Caki2 (cell line): ENCODE measurements at places on chromosomes 2 and 18.

DNA sequence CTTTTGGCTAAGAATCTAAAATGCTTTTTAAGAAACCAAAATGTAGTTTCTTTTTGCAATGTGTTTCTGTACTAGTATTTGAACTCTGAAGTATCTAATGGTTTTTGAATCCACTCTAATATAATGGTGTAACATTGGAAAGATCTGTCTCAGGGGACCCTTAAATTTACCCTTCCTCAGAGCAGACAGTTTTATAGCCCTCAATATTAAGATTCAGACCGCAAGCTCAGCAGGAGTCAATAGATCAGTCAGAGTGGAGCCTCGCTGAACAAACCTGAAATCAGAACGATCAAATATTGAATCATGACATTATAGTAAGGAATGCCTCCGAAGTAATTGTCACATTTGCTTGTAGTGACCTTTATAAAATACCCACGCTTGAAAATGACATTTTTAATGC, 18.3 kb downstream of the SGPP2 start:
- no peak for DNase-seq

GRCh38 chr18:3411854-3412268, 38.1 kb upstream of the TGIF1 start:
- no peak for DNase-seq

DNA sequence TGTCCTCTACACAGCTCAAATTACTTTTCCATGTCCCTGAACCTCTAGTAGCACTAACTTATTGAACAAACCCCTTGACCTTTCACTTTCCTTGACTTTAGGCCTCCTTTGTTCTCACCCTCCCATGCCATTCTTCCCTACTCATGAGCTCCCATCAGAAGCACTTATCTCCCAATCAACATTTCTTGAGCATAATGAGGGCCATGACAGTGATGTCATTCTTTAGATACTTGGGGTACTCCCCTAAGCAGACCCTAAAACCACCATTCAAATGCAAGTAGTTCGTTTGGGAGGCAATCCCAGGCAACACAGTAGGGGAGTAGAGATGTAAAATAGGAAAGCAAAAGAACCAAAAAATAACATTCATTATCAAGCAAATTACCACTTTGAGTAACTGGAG, 115.9 kb upstream of the ARHGAP28 start:
- DNase-seq = no peak

GRCh38 chr2:240507778-240508251, 50.0 kb downstream of the ANKMY1 start:
- no peak for DNase-seq

DNA sequence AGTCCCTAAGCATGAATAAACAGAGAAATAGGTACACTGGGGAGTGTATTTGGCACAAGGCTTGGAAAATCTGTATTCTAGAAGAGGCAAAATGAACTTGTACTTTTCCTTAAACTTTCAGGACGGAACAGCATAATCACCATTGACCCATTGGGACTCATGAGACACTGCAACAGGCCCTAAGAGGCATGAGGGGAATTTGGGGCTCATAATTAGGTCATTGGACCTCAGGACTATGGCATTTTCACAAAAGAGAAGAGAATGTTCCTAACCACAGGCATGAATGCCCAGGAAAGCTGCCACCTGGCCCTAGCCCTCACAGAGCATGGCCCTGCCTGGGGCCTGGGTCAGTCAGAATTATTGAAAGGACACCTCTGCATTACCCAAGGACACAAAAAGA, 67.9 kb upstream of the PIK3C3 start:
- no peak for DNase-seq

DNA sequence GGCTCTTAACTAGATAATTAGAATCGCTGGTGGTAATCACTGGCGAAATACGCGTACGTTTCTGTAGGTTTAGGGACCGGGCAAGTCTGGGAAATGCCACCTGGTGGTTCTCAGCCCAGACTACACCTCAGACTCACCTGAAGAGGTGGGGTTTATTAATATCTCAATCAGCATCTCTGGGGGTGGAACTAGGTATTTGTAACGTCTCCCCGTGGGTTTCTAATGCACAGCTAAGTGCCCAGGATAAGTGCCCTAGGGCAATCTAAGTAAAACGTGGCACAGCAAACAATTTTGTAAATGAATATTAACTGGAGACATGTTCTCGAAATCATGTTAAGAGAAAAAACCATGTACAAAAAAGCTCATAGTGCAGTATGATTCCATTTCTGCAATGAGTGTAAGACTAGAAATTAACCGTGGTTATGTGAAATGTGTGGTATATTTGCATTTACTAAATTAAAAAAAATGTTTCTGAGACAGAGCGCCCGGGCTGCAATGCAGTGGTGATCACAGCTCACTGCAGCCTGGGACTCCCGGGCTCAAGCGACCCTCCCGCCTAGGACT, 760 bp upstream of the CNOT11 start:
- DNase-seq = no peak

- DNase-seq = no peak
These were observed 61.6 kb upstream of the CXCR4 start for GRCh38 chr2:136179602-136179975.

GRCh38 chr2:172137109-172137508, 34.4 kb upstream of the DLX2 start:
- no peak for DNase-seq

DNA sequence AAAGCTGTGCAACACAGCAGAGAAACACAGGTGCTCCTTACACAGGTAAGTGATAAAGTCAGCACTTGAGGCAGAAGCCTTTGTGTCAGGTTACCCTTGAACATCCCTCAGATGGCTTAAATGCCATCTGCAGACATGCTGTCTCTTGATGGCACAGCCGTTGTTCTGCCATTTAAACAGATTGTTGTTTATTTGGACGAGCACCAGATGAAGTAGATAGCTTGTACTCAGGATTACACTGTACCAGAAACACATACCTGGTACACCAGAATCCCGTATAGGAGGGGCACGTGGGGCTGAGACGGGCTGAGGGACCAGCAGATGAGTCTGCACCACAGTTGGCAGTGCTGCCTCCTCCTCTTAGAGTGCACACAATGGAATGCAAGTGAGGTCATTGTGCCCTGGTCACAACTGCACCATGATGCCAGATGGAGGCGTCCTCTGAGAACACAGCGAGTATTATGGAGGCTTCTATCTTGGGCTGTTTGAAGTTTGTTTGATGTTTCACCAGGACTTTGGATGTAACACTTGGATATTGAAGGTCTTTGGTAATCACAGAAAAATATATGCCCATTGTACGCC, 143.0 kb downstream of the TANC1 start:
- no peak for DNase-seq

DNA sequence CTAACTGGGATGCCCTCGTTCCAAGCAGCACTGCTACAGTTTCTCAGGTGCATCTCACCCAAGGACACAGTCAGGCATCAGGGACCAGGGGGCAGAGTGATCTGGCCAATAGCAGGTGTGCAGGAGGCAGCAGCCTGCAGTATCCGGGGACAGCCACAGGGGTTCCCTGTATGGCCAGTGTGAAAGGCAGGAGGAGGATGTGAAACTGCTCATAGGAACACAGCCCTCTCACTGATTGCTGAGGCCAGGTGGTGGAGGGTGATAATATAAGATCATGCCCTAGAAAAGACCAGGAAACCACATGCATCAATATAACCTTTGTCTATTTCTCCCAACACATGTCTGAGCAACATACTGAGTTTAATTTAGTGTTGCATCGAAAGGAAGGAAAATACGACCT, 112.7 kb upstream of the TACR1 start:
- DNase-seq = no peak

GRCh38 chr18:62331581-62332356, 6.7 kb downstream of the TNFRSF11A start:
- DNase-seq = no peak

DNA sequence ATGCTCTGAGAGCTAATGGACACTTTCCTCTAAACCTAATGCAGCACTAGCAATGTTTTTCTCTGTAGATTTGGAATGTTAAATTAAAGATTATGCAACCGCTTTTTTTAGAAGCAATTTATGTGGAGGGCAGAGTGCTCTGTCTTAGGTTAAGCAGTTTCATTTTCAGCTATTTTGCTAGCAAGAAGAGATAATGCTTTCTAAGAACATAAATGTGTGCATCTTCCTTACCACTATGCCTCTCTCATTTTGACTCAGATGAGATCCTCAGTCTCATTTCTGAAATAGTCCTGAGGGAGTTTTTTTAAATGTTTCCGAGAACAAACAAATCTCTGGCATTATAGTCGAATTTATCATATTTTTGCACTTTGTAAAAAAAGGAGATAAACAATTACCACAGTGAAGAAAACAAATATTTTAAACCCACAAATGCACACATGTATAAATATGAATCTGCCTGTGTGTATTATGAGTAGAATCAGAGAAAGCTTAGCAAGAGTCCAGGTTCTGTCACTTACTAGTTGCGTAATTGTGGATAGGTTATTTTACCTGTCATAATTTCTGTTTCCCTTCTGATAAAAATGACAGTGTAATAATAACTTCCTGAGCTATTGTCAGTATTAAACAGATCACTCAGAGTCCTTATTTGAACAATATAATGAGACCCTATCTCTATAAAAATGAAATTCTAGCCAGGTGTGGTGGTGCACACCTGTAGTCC, 207.7 kb upstream of the CRIM1 start:
- DNase-seq = no peak

GRCh38 chr2:207417301-207417718, 112.5 kb upstream of the CREB1 start:
- peak; percentile 2 for DNase-seq
